Effector memory CD4-positive, alpha-beta T cell (primary cell): ENCODE measurements at places on chromosomes 6 and 20.

DNA sequence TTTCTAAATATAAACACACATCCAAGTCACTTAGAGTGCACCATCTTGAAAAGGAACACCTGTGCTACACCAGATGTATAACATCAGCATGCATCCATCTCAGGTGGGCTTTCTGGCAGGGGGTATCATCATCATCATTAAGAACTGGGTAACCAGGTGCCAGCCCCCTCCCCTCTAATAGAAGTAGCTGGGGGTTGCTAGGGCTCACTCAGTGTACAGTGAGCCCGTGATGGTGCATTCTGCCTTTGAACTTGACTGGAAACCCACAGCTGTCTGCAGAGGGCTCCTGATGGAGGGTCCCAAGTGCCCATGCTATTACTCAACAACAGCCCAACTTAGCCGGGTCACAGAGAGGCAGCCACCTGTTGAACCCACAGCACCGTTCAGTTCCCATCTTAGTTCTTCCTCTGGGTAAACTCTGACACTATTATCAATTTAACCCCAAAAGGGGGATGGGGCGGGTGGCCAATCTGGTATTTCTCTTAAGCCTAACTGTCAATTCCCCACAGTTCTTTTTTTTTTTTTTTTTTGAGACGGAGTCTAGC is 32.7 kb upstream of the CCND3 start:
- no peak for DNase-seq

DNA sequence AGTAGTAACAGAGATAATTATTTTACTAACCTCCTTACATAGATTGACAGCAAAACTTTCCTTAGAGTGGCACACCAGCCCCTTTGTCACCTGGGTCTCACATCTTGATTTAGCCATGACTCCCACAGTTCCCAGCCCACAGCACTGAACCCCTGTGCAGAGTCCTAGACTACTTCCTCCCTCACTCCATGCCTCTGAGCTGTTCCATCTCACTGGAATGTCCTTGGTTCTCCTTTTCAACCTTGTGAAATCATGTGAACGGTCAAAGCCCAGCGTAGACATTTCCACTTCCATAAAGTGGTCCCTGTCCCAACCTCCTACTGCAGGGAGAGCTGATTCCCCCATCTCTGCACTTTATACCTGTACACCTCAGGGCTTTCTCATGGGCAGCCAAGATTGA is 19.7 kb downstream of the CGA start:
- DNase-seq: no peak

DNA sequence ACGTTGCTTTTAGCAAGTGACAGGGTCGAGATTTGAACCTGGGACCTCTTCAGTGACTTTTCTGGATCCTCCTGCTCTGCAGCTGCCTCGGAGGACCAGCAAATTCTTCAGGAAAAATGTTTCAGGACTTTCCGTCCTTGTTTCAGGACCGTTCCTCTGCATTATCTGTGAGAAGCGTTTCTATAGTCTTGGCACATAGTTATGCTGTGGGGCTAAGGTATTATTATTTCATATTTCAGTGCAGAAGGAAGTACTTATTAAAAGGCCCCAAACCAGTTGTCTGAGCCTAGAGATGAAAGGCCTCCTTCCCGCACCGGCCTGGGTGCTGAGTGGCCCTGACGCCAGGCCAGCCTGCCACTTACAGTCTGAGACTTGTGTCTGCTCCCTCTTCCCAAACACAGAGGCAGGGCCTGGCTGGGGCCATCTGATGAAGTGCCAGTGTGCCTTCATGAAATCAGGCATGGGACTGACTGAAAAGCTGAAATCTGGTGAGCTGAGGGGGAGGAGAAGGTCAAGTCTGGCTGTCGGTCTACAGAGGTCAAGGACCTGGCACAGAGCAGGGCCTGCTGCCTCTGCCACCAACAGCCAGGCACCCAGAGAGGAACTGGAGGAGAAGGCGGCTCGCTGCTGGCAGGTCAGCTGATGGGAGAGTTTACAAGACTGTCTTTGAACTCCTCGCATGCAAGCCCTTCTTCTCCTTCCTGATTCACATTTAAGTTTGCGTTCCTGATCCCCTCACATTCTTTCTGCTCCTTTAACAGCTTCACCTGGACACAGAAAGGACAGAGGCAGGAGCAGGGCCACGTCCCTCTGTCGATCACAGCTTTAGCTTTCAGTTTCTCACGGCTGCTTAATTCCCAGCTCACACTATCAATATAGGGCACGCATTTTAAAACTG is 8.9 kb upstream of the QKI start:
- DNase-seq: no peak

DNA sequence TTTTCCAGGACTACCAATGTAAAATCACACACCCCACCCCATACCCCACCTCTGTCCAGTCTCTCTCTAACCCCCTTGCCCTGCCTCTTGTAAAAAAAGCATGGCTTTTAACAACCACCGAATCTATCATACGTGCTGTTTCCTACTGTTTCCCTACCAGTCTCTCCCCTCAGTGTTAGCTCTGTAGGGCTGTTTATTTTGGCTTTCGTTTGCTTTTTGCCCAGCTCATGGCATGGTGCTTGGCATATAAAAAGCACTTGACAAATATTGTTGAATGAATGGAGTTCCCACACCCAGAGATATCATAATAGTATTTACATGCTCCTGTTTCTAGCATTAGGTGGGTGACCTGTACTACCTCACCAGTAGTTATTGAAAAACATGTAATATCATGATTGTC is 148.2 kb downstream of the OPRM1 start:
- DNase-seq: no peak

DNA sequence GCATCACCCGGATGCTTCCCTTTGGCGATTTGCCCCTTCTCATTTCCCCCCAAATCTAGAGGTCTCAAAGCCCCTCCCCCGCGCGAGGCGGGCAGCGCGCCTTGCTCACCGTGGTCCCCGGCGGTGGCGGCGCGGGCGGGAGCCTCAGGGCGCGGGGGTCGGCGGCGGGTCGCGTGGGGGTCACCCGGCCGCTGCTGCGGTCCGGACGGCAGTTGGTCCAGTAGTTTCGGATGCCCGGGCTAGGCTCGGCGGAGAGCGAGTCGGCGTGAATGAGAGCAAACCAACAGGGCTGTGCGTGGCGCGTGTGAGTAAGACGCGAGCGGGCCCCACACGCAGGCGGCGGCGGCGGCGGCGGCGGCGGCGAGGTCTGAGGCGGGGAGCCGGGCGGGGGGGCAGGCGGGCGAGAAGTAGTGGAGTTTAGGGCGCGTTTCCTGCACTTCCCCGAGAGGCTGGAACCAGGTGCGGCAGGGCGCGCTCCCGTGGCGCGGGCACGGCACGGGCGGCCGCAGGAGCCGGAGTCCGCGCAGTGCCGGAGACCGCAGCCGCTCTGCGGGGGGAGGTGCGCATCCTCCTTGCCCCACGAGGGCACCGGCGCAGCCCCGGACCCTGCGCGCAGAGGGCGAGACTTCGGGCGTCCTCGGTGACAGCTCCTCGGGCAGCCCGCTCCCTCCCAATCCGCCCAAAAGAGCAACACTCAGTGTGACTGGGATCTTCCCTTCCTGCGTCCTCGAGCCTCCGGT is 567 bp downstream of the HS3ST5 start:
- DNase-seq: no peak

GRCh38 chr6:25027221-25027916 is 91.6 kb upstream of the RIPOR2 start:
- DNase-seq: peak; percentile 74

DNA sequence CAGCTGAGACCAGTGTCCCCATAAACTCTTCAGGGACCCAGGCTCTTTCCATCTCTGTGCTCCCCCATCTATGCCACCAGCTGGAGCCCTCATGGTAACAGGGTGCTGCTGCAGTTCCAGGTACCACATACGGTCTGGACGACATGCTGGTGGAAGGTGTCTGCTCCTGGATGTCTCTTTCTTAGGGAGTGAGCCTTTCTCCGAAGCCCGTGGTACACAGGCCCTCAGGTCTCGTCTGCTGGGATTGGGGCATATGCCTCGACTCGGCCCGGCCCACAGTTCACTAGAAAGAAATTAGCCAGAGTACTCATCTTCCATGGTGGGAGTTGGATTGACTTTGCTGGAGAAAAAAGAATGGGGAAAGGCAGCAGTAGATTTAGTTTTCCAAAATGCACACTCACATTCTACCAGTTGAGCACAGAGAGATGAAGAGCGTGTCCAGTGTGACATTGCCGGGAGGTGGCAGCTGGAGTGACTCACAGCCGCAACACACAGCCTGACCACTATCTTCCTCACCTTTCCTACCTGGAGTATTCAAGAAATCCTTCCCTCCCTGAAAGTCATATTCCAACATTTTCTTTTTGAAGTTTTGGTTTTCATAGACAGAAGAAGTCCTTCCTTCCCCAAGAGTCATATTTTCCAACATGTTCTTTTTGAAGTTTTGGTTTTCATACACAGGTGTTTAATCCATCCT is 18.6 kb upstream of the SPO11 start:
- no peak for DNase-seq

DNA sequence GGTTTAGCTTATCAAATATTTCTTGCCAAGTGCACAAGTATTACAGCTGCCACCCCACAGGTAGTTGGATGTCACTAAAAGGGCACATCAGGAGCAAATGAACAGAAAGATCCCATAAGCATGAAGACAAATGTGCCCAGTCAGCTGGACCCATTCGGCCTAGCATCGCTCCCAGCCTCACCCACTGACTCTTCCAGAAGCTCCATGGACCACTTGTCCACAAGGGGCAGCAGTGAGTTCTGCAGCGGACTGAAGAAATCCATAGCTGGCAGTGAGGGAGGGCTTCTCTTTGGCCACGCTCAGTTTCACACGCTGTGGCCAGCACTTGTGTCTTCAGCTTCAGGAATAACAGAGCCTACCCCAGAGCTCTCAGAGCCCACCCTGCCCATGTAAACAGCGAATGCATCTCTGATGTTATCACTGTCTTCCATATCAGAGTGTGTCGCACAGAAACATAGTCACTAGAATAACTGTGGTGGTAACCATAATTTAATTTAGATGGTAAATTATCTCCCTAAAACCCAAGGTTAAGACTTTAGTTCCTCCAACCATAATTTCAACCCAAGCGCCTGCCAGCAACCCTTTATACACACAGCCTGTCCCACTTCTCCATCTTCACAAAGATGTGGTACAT is 15.8 kb downstream of the CGA start:
- DNase-seq: no peak

DNA sequence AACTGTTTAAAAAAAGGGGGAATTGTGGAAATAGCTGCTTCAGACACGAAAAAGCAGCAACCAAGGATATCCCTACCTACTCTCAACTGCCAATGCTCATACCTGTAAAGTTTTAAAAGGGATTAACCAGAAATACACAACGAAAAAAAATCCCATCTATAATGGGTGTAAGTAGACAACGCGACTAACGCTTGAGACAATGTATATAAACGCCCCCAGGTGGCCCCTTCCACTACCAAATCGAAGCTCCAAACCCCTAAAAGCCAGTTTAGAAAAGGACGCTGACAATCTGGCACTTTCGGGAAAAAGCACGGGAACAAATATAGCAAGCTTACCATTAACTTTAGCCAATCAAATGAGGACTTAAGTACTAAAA is 94.5 kb upstream of the BTN3A2 start:
- no peak for DNase-seq
